ENCODE measurements at places on chromosomes 13 and 19.

- no peak for DNase-seq
Measured at GRCh38 chr13:60798503-60798902, 401.5 kb downstream of the TDRD3 start.

- no peak for DNase-seq
Measured at GRCh38 chr13:95596701-95597100, 44.2 kb downstream of the CLDN10 start.

DNA sequence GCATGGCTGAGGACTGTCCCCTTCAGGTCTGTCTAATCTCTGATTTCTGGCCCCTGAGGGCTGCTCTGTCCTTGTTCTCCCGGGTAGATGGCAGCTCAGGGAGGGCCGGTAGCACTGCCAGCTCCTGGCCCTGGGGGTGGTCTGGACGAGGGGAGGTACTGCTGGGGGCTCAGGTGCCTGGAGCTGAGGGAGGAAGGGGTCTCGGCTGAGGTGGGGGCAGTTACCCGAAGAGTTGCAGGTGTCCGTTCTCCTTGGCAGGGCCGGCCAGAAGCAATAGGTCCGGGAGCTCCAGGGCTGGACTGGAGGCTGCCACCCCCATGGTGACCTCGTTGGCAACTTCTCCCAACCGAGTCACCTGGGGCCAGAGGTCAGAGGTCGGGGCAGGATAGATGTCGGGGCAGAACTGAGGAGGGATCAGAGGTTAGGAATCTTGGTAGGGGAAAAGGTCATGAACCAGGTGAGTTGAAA is 1.2 kb upstream of the EMC10 start:
- no peak for DNase-seq

DNA sequence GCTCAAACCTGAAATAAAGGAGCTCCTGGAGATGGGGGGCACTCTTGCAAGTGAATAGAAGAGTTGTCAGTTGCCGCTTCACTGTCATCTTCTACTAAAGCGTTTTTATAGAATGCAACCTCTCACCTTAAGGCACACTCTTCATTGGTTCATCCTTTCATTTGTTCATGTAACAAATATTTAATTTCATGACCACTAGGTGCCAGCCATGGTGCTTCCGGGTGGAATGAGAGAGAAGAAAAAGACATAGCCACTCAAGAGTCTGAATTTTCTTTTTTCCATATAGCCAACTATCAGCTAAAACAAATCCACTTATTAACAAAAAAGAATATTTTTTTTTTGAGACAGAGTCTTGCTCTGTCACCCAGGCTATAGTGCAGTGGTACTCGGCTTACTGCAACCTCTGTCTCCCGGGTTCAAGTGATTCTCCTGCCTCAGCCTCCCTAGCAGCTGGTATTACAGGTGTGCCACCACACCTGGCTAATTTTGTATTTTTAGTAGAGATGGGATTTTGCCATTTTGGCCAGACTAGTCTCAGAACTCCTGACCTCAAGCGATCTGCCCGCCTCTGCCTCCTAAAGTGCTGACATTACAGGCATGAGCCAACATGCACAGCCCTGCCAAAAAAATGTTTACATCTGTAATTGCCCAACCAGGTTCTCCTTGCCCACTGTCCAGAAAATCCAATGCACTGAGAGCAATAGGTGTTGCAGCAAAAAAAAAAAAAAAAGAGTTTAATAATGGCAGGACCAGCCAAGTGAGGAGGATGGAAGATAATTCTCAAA is 22.1 kb upstream of the SACS start:
- no peak for DNase-seq

DNA sequence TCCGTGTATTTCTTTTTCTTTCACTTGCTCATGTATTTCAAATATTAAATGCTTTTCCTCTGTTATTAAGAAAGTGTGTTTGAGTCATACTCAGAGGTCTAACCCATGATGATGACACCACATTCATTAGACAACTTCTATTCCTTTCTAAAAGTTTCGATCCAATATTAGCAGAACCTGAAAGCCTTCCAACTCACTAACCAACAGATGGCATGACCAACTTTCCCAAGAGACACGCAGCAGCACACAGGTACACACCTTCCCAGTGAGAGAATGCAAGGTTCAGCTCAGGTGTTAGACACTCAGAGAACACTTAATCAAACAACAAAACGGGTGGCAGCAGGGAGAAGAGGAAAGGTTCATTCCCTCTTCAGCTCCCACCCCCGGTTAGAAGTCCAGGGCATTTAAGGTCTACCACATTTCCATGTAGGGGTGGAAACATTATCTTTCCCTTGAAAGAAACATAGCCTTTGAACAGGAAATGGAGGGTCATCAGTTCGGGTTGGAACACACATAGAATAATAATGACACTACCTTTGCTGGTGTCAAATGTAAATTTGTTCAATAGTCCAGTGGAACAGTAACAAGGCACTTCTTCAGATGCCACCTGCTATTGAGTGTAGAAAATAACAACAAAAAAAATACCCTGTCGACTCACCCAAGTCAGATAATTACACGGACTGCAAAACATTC is 404.2 kb downstream of the COG6 start:
- no peak for DNase-seq

GRCh38 chr19:49492573-49493405 is 3.4 kb upstream of the RPS11 start:
- DNase-seq = no peak

DNA sequence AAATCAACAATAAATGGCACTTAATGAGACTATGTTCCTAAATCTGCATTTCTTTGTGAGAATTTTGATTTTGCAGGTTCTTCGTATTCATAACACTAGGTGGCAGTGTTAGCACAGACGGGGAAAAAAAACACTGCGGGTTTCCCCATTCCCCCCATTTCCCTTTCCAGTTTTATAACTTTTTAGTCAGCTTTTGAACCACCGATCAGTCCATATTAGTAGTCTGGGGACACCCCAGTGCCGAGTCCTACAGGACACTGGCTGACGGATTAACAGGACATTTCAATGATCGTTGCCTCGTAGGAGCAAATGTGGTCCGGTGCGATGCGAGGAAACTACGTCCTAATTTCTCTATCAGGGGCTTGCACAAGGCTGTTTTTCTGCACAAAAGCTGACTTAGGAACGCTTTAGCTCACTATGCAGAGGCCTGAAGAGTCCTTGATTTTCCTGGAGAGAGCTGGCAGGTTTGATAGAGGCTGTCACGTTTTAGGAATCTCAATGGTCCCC is 234.3 kb downstream of the LMO7 start:
- peak; percentile 46 for DNase-seq

GRCh38 chr13:48251611-48252081 is 18.6 kb downstream of the ITM2B start:
- no peak for DNase-seq
